Activated T-helper 1 cell treated with anti-CD3 and anti-CD28 coated beads, Interleukin-12 subunit alpha, Interleukin-12 subunit beta, Interleukin-2, Interleukin-4 antibody, amounts not matched to agents 30 ng/mL and 10 ng/mL and 1 ng/mL, durations not matched to agents 14 hours and 24 hours and 36 hours (primary cell): ENCODE measurements at places on chromosomes 13 and 19. TPM values are rescaled to one million over a fixed set of nuclear protein-coding genes. Genes with fewer than 3 reads are reported as not detected.

WTIP gene
- 0.39 and 0.86 TPM in 2 replicates for total RNA-seq

NLRP4 gene
- not detected in 2 replicates for total RNA-seq

SOHLH2 gene
- total RNA-seq: not detected in 2 replicates

ZNF600 gene
- total RNA-seq: 11.9 and 13.4 TPM in 2 replicates

KANK2 gene
- total RNA-seq: 2.7 and 3.9 TPM in 2 replicates

SLC1A6 gene
- not detected in 2 replicates for total RNA-seq

REX1BD gene
- total RNA-seq: 134 and 135 TPM in 2 replicates

DNA sequence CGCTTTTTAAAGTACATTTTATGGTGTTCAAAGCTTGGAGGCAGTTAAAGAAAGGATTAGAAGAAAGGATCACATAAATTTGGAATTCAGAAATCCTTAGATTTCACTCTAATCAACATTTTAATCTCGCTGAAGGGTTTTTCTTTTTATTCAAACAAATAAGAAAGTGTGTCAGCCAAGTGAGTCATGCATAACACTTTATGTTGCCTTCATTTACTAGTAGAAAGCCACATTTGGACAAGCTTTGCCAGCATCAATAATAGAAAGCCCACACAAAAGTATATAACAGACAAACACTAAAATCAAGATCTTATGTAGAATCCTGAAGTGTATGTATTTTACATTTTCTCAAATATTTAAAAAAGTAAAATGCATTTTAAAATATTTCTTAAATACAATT lies 154.9 kb upstream of the TRPC4 start:
- no peak for DNase-seq

- DNase-seq: no peak
Observed at GRCh38 chr13:90454002-90454636, 893.4 kb upstream of the MIR17HG start.

DNA sequence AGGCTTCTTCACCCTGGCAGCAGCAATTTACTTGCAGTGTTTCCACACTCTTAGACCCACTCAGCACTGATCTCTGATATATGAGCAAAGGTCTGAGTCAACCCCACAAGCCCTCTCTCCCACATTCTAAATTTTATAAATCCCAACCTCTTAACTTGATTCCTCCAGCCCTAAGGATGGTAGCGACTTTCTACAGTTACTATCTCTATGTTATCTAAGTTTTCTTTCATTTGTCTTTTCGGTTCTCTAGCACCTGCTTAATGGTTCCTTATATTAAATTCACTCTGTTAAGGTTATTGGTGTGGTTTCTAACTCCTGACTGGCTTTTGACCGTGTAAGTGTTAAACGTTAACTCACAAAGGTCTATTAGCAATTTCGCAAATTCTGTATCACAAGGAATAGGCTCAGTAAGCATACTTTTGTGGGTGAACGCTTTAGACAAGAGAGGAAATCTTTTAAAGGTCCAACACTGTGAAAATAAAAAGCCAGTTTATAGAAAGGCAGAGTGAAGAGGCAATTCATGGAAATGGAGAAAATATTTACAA lies 99.3 kb downstream of the DLEU7 start:
- no peak for DNase-seq

DNA sequence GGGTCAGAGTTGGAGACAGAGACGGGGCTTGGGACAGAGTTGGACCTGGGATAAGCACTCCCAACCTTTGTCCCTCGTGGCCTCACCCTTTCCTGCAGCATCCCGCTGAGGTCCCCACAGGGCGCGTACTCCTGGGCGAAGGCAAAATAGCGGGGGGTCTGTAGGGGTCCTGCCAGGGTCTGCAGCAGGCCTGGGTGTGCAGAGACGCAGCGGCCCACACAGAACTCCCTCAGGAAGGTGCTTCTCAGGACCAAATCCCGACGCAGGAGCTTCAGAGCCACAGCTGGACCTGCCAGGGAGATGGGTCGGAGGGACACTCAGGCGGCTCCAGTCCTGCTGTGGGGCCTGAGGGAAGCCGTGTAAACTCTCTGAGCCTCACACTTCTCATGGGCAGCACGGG lies 1.3 kb downstream of the SBK3 start:
- DNase-seq: no peak
